ENCODE measurements at places on chromosomes 5 and 9.

- no peak for DNase-seq
Observed at GRCh38 chr9:13500034-13500433, 220.5 kb upstream of the MPDZ start.

DNA sequence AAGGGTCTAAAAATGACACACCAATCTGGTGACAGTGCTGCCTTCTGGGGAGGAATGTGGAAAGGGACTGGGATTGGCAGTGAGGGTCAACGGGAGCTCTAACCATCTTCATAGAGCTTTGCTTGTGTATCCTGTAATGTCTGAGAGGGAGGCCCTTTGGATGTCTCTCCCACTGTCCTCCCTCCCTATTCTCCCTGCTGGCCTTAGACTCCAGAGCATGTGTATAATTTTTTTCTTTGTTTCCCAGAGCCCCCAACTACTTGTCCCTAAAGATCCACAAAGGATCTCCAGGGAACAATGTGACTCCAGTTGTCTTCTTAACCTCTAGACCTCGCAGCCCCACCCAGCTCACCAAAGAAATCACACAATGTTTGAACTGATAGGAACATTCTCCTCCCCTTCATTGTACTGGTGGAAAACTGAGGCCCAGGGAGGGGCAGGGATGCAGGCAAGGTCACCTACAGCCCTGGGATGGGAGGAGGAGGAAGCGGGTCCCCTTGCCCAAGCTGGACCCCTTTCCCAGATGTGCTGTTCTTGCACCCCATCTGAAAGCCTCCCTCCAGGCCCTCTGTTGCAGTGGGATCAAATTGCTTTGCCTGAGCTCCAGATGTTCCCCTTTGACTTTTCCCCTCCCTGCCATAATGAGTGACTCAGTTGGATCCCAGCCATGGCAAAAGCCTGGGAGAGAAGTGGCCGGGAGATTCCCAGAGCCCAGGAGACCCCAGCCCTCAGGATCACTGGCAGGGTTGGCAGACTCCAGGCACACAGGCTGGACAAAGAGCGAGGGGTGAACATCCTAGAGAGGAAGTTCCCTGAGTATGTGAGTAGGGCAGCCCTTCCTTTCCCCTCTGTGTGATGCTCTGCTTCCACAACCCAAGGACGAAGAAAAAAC is 21.8 kb downstream of the SPARC start:
- DNase-seq: no peak

- no peak for DNase-seq
Observed at GRCh38 chr5:109450129-109450877, 40.5 kb upstream of the PJA2 start.

- DNase-seq: no peak
Observed at GRCh38 chr9:120693700-120694008, 20.6 kb downstream of the MEGF9 start.

- DNase-seq: no peak
Observed at GRCh38 chr5:115184770-115185169, 15.1 kb upstream of the TRIM36 start.
